ENCODE measurements at places on chromosomes 5 and 9. TPM values are rescaled to one million over a fixed set of nuclear protein-coding genes. Genes with fewer than 3 reads are reported as not detected.
A peak's percentile ranks its signal among the peaks of the same experiment; 100 is the strongest.

GRCh38 chr9:1362845-1363244 lies 312.7 kb downstream of the DMRT2 start:
- no peaks in the 10 kb centered on the region for H3K4me1 ChIP-seq
- H3K36me3 ChIP-seq = no peaks in the 10 kb centered on the region
- DNase-seq = no peak
- H3K27ac ChIP-seq = no peak overlapping the region
- H3K4me3 ChIP-seq = no peak overlapping the region

DNA sequence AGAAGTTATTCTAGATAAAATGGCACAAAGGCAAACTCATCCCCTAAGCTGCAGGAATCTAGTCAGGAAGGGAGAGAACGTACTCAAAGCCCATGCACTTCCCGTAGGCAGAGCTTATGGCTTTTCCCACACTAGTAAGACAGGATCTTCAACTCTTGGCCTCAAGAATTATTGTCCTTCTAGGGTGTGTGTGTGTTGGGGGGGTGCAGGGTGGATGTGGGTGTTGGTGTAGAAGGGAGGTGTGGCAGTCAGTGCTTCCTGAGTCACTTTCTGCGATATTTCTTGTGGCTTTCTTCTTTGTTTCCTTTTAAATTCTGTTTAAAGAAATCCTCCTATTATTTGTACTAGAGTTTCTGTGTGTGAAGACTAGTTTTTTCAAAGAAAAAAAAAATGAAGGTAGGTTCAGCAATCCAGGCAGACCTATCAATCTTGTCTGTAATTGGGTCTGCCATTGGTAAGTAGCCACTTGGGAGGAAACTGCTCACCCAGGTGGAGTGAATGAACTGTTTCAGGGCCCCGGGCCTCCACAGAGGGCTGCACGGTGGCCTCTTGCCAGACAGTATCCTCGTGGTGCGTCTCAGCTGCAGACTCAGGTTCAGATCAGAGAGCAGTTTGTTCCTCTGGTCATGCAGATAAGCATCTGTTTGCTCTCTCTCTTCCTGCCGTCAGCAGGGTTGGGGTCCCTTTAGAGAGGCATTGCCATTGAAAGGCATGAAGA lies 131.9 kb downstream of the NPR3 start:
- H3K4me1 ChIP-seq = peaks cover 11% of the 10 kb centered on the region
- DNase-seq = no peak
- no peak overlapping the region for H3K4me3 ChIP-seq
- H3K27me3 ChIP-seq = no peaks in the 10 kb centered on the region

DNA sequence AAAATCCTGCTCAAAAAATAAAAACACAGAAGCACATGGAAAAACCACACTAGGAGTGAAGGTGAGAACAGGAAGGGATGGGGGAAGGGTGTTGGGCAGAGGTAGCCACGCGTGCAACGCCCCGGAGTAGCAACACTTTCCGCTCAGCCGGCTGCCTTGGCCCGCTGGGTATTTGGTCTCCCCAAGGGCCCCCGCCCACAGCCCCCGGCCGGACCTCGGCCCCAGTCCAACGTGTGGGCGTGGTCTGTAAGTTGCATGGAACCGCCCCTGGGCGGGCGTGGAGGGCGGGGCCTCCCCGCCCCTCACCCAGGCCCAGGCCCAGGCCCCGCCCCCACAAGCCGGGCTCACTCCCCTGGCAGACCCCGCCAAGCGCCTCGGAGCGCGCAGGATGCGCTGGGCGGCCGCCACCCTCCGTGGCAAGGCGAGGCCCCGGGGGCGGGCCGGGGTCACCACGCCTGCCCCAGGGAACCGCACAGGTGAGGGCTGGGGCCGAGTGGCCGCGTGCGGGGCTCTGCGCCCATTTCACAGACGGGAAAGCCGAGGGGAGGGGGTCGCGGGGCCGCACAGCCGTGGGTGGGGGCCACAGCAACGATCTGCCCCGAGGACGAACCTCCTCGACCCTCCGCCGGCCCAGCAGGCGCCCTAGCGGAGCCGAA lies at the start of gene SUSD3:
SUSD3 (plus strand) TSS at position 347 of the 656 bp plus-strand sequence; CDS start at position 389, 42 bp downstream.
- no peaks in the 10 kb centered on the region for H3K36me3 ChIP-seq
- peak within 1 kb of the TSS; percentile 59 for H3K4me3 ChIP-seq
- DNase-seq = peak; percentile 73
- H3K27me3 ChIP-seq = no peaks in the 10 kb centered on the region
- peaks cover 21% of the 10 kb centered on the region for H3K4me1 ChIP-seq
- peak within 1 kb of the TSS; percentile 14 for H3K27ac ChIP-seq

DNA sequence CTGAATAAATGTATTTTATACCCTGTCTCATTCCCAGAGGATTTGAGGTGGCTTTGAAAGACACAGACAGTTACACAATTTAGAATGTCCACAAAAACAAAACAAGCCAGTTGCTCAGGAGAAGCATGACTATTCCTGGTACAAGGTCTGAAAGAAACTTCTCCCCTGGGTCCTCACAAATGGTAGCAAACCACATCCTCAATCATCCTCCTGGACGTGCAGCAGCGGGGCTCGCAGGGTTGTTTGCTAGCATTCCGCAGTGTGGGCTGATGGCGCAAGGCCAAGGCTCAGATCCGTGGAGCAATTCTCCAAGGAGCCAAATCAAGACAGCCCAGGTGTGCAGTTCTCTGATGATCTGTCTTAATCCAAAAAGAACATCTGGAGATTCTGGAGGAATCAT lies 210.3 kb downstream of the ACTL7B start:
- peaks cover 3% of the 10 kb centered on the region for H3K4me1 ChIP-seq
- H3K27me3 ChIP-seq = no peaks in the 10 kb centered on the region
- no peak overlapping the region for H3K4me3 ChIP-seq

DNA sequence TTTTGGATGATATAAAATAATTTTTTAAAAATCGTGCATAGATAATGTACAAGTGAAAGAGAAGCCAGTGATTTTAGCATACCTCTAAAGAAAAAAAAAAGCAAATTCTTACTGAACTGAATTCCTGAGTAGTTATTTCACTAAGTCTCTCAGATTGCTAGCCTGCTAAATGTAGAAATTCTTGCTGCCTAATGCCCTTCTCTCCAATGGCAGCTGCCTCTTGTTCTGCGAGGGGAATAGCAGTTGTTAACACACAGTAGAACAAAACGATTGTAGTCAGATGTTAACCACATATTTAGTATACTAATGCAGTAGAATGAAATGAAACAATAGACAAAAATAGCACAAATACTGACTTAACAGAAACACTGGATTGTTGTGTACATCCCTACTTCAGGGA lies 26.8 kb downstream of the SMAD5 start:
- H3K4me1 ChIP-seq = peaks cover 6% of the 10 kb centered on the region
- no peak overlapping the region for H3K27ac ChIP-seq
- H3K27me3 ChIP-seq = no peaks in the 10 kb centered on the region
- H3K4me3 ChIP-seq = no peak overlapping the region

GRCh38 chr5:533243-533954 lies 9.2 kb upstream of the SLC9A3 start:
- no peak for DNase-seq
- peaks cover 7% of the 10 kb centered on the region for H3K4me1 ChIP-seq
- peaks cover 89% of the 10 kb centered on the region for H3K27me3 ChIP-seq
- no peak overlapping the region for H3K4me3 ChIP-seq

DNA sequence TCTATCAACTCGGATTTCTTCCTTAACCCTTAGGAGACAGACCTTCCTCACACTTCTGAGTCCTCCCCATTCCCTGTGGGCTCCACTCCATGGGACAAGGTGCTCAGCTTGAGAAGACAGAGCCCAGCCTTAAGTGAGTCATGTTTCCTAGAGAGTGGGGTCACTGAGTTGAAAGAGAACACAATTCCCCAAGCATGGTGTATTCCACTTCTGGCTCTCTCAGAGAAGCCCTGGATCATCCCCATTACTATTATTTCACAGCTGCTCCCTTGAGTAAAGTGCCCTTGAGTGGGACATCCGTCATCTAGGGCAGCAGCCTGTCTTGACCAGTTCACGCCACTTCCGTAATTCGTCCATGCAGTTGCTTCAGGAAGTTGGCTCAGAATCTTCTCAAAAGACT lies 604.8 kb downstream of the BNC2 start:
- no peaks in the 10 kb centered on the region for H3K27me3 ChIP-seq
- H3K27ac ChIP-seq = no peak overlapping the region
- no peak for DNase-seq
- no peaks in the 10 kb centered on the region for H3K36me3 ChIP-seq
- no peak overlapping the region for H3K4me3 ChIP-seq

DNA sequence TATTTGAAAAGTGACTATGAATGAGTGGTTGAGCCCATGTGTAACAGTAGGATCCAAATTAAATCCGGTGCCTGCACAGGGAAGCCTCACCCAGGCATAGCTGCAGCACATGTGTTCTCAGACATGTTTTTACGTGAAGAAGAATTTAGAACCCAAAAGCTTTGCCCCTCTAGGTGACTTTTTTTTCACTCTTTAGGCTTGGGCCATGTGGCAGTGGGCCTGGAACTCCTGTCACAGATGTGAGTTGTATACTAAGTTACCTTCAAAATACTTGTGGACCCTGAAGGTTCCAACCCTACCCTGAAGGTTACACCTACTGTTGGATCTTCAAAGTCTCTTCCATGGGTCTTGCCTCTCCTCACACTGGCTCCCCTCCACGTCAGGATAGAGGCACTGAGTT lies 146.6 kb downstream of the GAS1 start:
- H3K4me3 ChIP-seq = no peak overlapping the region
- DNase-seq = no peak
- H3K27ac ChIP-seq = no peak overlapping the region
- no peaks in the 10 kb centered on the region for H3K27me3 ChIP-seq
- H3K36me3 ChIP-seq = no peaks in the 10 kb centered on the region

DNA sequence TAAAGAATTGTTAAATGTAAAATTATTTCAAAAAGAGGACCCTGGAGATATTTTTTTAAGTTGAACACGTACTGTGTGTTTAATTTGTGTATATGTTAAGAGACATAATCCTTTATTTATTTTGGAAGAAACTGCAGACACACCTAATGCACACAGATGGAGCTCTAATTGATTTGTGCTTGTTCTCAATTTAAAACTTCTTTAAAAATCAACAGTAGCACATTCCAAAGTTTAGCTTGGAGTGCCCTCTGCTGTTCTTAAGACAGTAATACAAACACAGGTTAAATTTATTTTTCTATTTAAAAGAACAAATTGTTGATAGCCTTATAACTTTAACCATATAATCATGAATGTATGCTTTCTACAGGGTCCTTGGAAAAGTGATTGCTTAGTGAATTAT lies 277.6 kb upstream of the ADAMTS16 start:
- DNase-seq = no peak
- no peaks in the 10 kb centered on the region for H3K36me3 ChIP-seq
- no peak overlapping the region for H3K27ac ChIP-seq
- no peaks in the 10 kb centered on the region for H3K4me1 ChIP-seq

GRCh38 chr5:179161901-179162300 lies 101.7 kb downstream of the ZNF354C start:
- H3K36me3 ChIP-seq = no peaks in the 10 kb centered on the region
- H3K27ac ChIP-seq = no peak overlapping the region
- peaks cover under 1% of the 10 kb centered on the region for H3K4me1 ChIP-seq
- no peak overlapping the region for H3K4me3 ChIP-seq
- no peaks in the 10 kb centered on the region for H3K27me3 ChIP-seq

GRCh38 chr9:105911104-105911911 lies 217.0 kb downstream of the TMEM38B start:
- H3K27ac ChIP-seq = no peak overlapping the region
- no peaks in the 10 kb centered on the region for H3K36me3 ChIP-seq
- DNase-seq = no peak
- no peak overlapping the region for H3K4me3 ChIP-seq

GRCh38 chr5:157295247-157295646 lies 29.3 kb downstream of the CYFIP2 start:
- no peaks in the 10 kb centered on the region for H3K27me3 ChIP-seq
- no peaks in the 10 kb centered on the region for H3K4me1 ChIP-seq
- DNase-seq = no peak
- no peak overlapping the region for H3K27ac ChIP-seq
- no peaks in the 10 kb centered on the region for H3K36me3 ChIP-seq

DNA sequence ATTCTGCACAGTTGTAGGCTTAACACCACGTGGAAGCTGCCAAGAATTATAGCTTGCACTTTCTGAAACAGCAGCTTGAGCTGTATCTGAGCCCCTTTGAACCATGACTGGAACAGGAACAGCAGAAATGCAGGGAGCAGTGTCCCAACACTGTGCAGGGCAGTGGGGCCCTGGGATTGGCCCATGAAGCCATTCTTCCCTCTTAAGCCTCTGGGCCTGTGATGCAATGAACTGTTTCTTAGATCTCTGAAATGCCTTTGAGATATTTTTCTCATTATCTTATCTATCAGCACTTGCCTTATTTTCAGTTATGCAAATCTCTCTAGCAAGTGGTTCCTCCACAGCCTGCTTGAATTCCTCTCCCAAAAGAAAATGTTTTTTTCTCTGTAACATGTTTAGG lies 87.0 kb upstream of the MTAP start:
- no peaks in the 10 kb centered on the region for H3K36me3 ChIP-seq
- no peaks in the 10 kb centered on the region for H3K4me1 ChIP-seq
- no peak overlapping the region for H3K27ac ChIP-seq
- H3K4me3 ChIP-seq = no peak overlapping the region
- DNase-seq = no peak

- H3K4me1 ChIP-seq = no peaks in the 10 kb centered on the region
- no peaks in the 10 kb centered on the region for H3K36me3 ChIP-seq
- DNase-seq = no peak
- no peak overlapping the region for H3K4me3 ChIP-seq
- H3K27me3 ChIP-seq = peaks cover 5% of the 10 kb centered on the region
These were observed 5.2 kb downstream of the FCN2 start for GRCh38 chr9:134885679-134886412.

DNA sequence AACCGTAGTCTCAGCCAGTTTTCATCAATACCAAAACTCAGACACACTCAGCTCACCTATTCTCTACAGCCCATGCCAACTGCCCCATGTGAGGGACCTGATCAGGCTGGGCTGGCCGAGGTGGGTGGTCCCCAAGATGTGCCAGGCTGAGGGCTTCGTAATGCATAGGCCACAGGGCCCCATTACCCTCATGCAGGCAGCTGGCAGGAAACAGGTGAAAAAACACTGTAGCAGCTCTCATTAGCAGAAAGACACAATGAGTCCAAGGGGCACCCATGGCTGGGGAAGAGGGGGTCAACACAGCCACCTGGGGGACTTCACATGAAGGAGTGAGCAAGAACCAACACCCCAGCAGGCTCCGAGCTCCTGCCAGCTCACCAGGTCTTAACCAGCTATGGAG lies 8.2 kb downstream of the IPPK start:
- DNase-seq = no peak
- H3K27ac ChIP-seq = no peak overlapping the region
- H3K4me3 ChIP-seq = no peak overlapping the region
- H3K36me3 ChIP-seq = peaks cover 18% of the 10 kb centered on the region
- H3K27me3 ChIP-seq = no peaks in the 10 kb centered on the region

GRCh38 chr5:154351566-154351965 lies 94.2 kb upstream of the SAP30L start:
- no peak for DNase-seq
- peaks cover 3% of the 10 kb centered on the region for H3K4me1 ChIP-seq
- H3K27me3 ChIP-seq = no peaks in the 10 kb centered on the region
- no peak overlapping the region for H3K4me3 ChIP-seq
- no peak overlapping the region for H3K27ac ChIP-seq

MAT2B gene
- 30.1 TPM for total RNA-seq

BRINP1 gene
- not detected for total RNA-seq

LCN12 gene
- not detected for total RNA-seq

FOXD4L3 gene
- not detected for total RNA-seq

ADCY2 gene
- total RNA-seq = 2.6 TPM

AMBP gene
- total RNA-seq = not detected

Measured in suprapubic skin (tissue), 4 donors.